Ovary (tissue), 10 donors: ENCODE measurements at places on chromosomes 6 and 20. TPM values are rescaled to one million over a fixed set of nuclear protein-coding genes. Genes with fewer than 3 reads are reported as not detected.
A peak's percentile ranks its signal among the peaks of the same experiment; 100 is the strongest.

The HLA-DOB gene
- total RNA-seq = not detected

DNA sequence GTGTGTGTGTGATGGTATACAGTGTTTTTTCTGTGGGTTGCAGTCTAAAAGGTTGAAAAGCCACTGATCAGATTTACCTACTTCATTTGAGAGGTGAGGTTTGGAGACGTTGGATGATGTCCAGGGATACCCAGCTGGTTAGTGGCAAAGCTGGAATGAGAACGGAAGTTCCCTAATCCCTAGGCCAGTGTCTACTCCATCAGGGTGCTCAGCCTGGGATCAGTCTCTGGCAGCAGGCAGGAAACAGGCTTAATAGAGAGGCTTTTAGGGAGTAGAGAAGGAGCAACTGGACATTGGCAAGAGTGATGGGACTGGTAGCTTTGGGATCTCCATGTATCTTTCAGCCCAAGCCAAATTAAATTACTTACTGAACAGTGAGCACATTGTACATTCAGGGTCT, 80.7 kb downstream of the C6orf52 start:
- H3K27ac ChIP-seq = no peak overlapping the region

The C20orf144 gene
- not detected for total RNA-seq

The LRFN2 gene
- total RNA-seq = 0.34 TPM

- H3K4me1 ChIP-seq = no peaks in the 10 kb centered on the region
- no peaks in the 10 kb centered on the region for H3K36me3 ChIP-seq
- DNase-seq = no peak
These were observed 233.7 kb downstream of the THBS2 start for GRCh38 chr6:169019727-169020491.

The DEFB113 gene
- not detected for total RNA-seq

DNA sequence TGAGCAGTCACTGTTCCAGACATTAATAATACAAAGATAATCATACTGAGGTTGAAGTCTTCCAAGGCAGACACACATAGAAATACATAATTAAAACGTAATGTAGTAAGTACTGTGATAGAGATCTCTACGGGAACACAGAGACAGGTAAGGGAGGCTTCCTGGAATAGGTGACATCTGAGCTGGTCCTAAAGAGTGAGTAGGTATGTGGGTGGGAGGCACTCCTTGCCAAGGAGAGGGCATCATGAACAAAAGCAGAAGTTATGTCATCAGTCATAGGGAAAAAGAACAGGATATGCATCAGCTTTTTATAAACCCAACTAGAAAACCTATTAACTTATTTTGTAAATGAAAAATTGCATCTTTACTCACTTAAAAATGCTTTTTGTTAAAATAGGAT, 110.0 kb downstream of the MAP7 start:
- DNase-seq = no peak
- no peaks in the 10 kb centered on the region for H3K4me1 ChIP-seq
- no peaks in the 10 kb centered on the region for H3K36me3 ChIP-seq
- H3K27me3 ChIP-seq = no peaks in the 10 kb centered on the region
- no peak overlapping the region for H3K4me3 ChIP-seq

DNA sequence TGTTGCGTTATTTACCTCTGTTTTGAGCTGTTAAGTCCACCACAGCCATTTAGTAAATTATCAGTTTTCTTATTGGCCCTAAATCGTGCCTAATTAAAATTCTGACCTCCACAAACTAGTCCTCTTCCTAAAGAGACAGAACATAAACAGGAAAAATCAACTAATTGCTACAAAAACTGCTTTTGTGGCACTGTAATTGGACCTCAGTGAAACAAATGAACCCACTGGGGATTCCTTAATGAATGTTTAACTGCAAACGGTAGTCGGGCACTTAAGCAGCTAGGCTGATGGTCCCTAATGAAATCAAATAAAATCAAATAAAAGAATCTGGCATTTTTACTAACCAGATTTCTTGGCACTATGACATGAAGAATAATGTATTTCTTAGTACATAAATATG, 513.4 kb upstream of the SLC35B3 start:
- H3K4me1 ChIP-seq = no peaks in the 10 kb centered on the region
- DNase-seq = no peak
- no peaks in the 10 kb centered on the region for H3K36me3 ChIP-seq
- H3K27me3 ChIP-seq = no peaks in the 10 kb centered on the region

- DNase-seq = no peak
- H3K4me3 ChIP-seq = no peak overlapping the region
- H3K27me3 ChIP-seq = no peaks in the 10 kb centered on the region
- H3K36me3 ChIP-seq = no peaks in the 10 kb centered on the region
These were observed 21.6 kb upstream of the TULP4 start for GRCh38 chr6:158290659-158291058.

- peaks cover 3% of the 10 kb centered on the region for H3K4me1 ChIP-seq
- H3K36me3 ChIP-seq = no peaks in the 10 kb centered on the region
- peak overlapping the region; percentile 33 for H3K4me3 ChIP-seq
- no peaks in the 10 kb centered on the region for H3K27me3 ChIP-seq
- H3K27ac ChIP-seq = no peak overlapping the region
These were observed 1.2 kb upstream of the TP53RK start for GRCh38 chr20:46690219-46691106.

GRCh38 chr6:104462811-104463599, 396.7 kb downstream of the HACE1 start:
- H3K4me3 ChIP-seq = no peak overlapping the region
- DNase-seq = no peak
- no peaks in the 10 kb centered on the region for H3K4me1 ChIP-seq
- H3K36me3 ChIP-seq = no peaks in the 10 kb centered on the region
- no peak overlapping the region for H3K27ac ChIP-seq
- no peaks in the 10 kb centered on the region for H3K27me3 ChIP-seq
